Prostate gland (tissue), 2 donors: ENCODE measurements at places on chromosomes 4 and X. TPM values are rescaled to one million over a fixed set of nuclear protein-coding genes. Genes with fewer than 3 reads are reported as not detected.

GRCh38 chr4:127829014-127829413, 46.9 kb downstream of the HSPA4L start:
- no peaks in the 10 kb centered on the region for H3K4me1 ChIP-seq
- no peak overlapping the region for H3K4me3 ChIP-seq
- DNase-seq, result no peak
- no peaks in the 10 kb centered on the region for H3K27me3 ChIP-seq
- no peaks in the 10 kb centered on the region for H3K36me3 ChIP-seq

GRCh38 chr4:98406819-98407218, 145.6 kb downstream of the RAP1GDS1 start:
- no peak overlapping the region for H3K4me3 ChIP-seq
- H3K27ac ChIP-seq, result no peak overlapping the region
- no peaks in the 10 kb centered on the region for H3K27me3 ChIP-seq
- no peak for DNase-seq

DNA sequence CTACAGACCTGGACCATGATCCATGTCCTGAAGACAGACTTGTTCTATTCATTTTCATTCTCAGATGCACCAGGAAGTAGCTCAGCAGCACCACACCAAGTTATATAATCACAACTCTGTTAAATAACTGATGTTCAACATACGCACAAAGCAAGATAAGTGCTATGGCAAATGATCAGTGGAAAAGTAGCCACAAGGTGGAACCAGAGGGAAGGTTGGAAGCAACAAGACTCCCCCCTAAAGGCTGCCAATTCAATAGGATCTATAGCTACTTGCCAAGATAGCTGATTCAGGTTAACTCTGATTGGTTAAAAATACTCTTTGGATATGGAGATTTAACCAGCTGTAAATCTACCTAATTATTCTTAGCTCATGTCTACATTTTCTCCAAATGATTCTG, 23.7 kb upstream of the FAM47B start:
- no peak overlapping the region for H3K4me3 ChIP-seq
- peak; percentile 4 for DNase-seq
- H3K36me3 ChIP-seq, result no peaks in the 10 kb centered on the region
- H3K4me1 ChIP-seq, result no peaks in the 10 kb centered on the region

GRCh38 chr4:81492606-81493230, 21.0 kb upstream of the RASGEF1B start:
- no peak overlapping the region for H3K4me3 ChIP-seq
- no peak for DNase-seq
- no peaks in the 10 kb centered on the region for H3K4me1 ChIP-seq
- no peaks in the 10 kb centered on the region for H3K27me3 ChIP-seq

- DNase-seq, result no peak
- no peak overlapping the region for H3K4me3 ChIP-seq
- H3K27ac ChIP-seq, result no peak overlapping the region
- no peaks in the 10 kb centered on the region for H3K36me3 ChIP-seq
- no peaks in the 10 kb centered on the region for H3K27me3 ChIP-seq
- no peaks in the 10 kb centered on the region for H3K4me1 ChIP-seq
Observed at GRCh38 chr4:159002950-159003349, 99.9 kb upstream of the RAPGEF2 start.

DNA sequence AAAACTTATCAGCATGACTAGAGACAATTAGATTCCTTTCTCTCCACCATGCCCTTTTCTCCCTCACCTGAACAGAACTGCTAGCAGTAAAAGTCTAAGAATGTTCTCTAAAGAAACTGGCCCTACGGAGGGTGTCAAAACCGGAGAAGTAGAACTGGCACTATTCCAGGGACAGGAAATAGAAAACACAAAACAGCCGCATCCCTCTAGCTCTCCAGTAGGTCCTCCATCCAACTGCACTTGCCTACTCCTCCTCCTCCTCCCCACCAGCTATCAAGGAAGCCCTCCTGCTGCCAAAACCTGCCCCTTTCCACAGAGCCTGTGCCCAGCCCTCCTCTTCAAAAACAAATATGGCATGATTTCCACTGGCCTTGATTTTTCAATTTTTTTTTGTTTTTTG, 28.4 kb downstream of the FUNDC1 start:
- H3K27ac ChIP-seq, result no peak overlapping the region
- no peak for DNase-seq
- H3K4me3 ChIP-seq, result no peak overlapping the region

DNA sequence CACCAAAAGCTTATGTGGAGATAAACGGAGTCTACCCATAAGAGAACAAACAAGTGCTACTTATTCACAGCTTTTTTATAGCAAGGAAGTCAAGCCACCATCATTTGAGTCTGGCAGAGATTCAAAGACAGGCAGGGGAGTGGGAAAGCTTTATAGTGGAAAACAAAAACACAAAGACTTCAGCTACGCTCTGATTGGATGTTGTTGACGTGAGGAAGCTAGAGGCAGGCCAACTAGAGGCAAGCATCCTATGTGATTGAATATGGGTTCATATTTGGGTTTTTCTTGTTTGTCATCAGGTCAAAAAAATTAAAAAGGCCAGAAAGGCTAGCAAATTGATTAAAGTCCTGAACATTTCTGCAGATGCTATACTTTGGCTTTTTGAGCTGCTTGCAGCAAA, 719 bp upstream of the TCEAL4 start:
- no peaks in the 10 kb centered on the region for H3K27me3 ChIP-seq
- DNase-seq, result no peak
- no peaks in the 10 kb centered on the region for H3K36me3 ChIP-seq
- H3K4me1 ChIP-seq, result no peaks in the 10 kb centered on the region

- H3K36me3 ChIP-seq, result no peaks in the 10 kb centered on the region
- no peak for DNase-seq
- no peak overlapping the region for H3K27ac ChIP-seq
- H3K4me3 ChIP-seq, result peak overlapping the region; percentile 72
Observed at GRCh38 chr4:88008743-88009171, 1.3 kb downstream of the PKD2 start.

DNA sequence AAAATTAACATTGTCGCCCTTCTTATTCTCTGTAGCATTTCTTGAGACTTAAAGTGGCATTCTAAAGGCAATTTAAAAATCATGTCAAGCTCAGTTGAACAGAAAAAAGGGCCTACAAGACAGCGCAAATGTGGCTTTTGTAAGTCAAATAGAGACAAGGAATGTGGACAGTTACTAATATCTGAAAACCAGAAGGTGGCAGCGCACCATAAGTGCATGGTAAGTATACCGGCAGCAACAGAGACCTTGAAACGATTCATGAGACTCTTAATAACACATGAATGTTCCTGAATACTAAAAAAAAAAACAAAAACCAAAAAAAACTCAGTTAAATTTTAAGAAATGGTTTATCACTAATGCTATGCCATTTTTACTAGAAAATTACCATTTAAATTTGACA, 82.4 kb upstream of the HPRT1 start:
- no peaks in the 10 kb centered on the region for H3K27me3 ChIP-seq
- no peaks in the 10 kb centered on the region for H3K36me3 ChIP-seq
- no peak overlapping the region for H3K4me3 ChIP-seq

DNA sequence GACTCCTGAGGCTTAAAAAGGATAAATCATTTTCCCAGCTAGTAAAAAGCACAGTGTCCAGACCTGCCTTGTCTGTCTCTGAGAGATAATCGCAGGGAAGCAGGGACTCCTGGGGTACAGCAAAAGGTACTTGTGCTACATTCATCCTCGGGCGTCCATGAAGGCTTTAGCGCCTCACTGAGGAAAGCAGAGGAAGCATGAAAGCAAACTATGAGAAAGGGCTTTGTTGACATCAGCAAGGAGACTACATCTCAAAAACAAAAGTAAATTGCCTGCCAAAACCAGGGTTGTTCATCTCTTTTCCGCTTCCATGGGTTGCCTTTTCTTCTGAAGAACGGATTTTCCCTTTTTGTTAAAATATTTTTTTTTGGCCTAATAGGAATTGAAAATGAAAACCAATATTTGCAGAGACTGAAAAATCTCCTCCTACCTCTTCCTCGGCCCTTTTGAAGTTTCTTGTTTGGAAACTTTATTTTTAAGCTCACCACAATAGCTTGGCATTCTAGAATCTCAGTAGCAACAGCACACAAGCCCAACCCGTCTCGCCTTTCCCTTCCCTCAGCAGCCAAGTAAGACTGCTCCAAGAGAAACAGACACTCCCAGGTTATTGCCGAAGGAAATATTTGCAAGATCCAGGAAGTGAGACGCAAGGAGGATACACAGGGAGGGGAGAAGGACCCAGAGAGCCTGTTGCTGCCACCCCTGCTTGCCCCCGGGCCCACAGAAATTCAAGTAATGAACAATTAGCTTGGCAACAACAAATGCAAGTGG, 148.3 kb upstream of the DGKK start:
- no peaks in the 10 kb centered on the region for H3K4me1 ChIP-seq
- peak; percentile 12 for DNase-seq

GRCh38 chrX:36973575-36973974, 34.6 kb upstream of the FAM47C start:
- H3K27ac ChIP-seq, result no peak overlapping the region
- no peaks in the 10 kb centered on the region for H3K36me3 ChIP-seq
- no peaks in the 10 kb centered on the region for H3K27me3 ChIP-seq
- DNase-seq, result no peak
- no peak overlapping the region for H3K4me3 ChIP-seq

DNA sequence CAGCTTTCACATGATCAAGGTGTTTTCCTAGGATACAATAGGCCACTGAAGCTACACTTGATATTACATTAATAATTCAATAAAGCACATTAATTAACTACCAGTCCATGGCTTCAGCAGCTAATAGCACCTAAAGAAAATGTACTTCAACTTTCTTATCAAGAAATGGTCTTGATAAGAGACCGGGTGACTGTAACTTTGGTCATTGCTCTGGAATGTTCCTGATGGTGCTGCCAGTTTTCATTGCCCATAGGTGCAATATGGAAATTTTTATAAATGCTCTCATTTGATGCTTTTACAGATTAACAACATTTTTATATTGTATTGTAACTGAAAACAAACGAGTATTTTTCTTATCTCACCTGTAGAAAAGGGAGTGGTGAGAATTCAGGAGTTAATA, 165.4 kb downstream of the SHROOM3 start:
- no peaks in the 10 kb centered on the region for H3K27me3 ChIP-seq
- H3K4me3 ChIP-seq, result no peak overlapping the region
- H3K4me1 ChIP-seq, result no peaks in the 10 kb centered on the region
- H3K36me3 ChIP-seq, result no peaks in the 10 kb centered on the region
- H3K27ac ChIP-seq, result no peak overlapping the region

DNA sequence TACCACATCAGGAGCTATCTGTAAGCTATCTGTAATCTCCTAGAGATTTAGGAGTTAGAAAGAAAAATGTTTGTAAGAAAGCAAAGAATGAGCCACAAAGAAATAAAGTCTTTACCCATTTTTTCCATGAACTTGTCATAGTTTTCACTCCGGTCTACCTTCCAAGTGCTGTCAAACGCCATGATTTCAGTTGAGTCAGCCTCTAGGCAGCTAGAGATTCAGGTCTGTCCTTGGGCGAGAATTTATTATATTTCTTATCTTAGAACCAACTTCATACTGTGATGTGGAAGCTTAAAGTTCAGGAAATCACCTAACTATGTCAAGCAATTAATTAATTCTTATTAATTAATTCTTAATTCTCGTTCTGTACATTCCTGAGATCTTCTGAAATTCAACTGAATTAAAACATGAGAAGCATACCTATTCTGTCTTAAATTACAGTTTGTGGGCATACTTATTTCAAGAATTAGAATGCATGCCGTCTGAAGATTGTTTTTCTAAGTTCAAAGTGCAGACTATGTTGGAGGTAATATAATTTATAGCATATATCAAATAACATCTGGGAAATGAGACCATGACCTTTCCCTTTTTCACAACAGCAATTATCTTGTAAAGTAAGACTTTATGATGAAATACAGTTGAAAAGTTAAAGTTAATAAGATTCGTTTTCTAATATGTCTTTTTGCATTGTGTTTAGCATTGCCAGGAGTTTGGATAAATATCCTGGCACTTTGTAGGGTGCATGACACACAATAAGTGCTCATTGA, at the start of gene FABP2:
FABP2 (minus strand) TSS at position 218 of the 767 bp plus-strand sequence; CDS start at position 182, 36 bp downstream.
- no peak within 1 kb of the TSS for H3K4me3 ChIP-seq
- H3K27ac ChIP-seq, result no peak within 1 kb of the TSS
- no peaks in the 10 kb centered on the region for H3K36me3 ChIP-seq
- H3K27me3 ChIP-seq, result no peaks in the 10 kb centered on the region
- no peaks in the 10 kb centered on the region for H3K4me1 ChIP-seq
- DNase-seq, result no peak

GRCh38 chr4:891747-892146, 40.4 kb downstream of the GAK start:
- no peak overlapping the region for H3K27ac ChIP-seq
- H3K27me3 ChIP-seq, result no peaks in the 10 kb centered on the region
- H3K4me1 ChIP-seq, result no peaks in the 10 kb centered on the region
- no peak for DNase-seq
- H3K36me3 ChIP-seq, result peaks cover 8% of the 10 kb centered on the region

TCEAL3 gene
- 75.5 TPM for total RNA-seq

ENPEP gene
- 1.8 TPM for total RNA-seq

GDPD2 gene
- not detected for total RNA-seq

ANK2 gene
- 3.5 TPM for total RNA-seq

GCNA gene
- total RNA-seq, result 18.0 TPM

TCEAL2 gene
- total RNA-seq, result 1.6 TPM
